ENCODE measurements at places on chromosomes 3 and 15. TPM values are rescaled to one million over a fixed set of nuclear protein-coding genes. Genes with fewer than 3 reads are reported as not detected.

Gene CASR
- not detected for total RNA-seq

Gene DUOXA1
- total RNA-seq, result not detected

Gene PLA2G4D
- total RNA-seq, result not detected

Gene STARD9
- 9.3 TPM for total RNA-seq

Gene LRRN1
- total RNA-seq, result not detected

Gene CCR1
- not detected for total RNA-seq

Gene KNG1
- total RNA-seq, result not detected

Gene LYZL4
- total RNA-seq, result not detected

Gene APH1B
- 18.3 TPM for total RNA-seq

Gene GUCA1C
- total RNA-seq, result not detected

Gene PYGO1
- under 0.01 TPM for total RNA-seq

Gene FAM107A
- 0.20 TPM for total RNA-seq
